ENCODE measurements at places on chromosomes 1 and 21.

DNA sequence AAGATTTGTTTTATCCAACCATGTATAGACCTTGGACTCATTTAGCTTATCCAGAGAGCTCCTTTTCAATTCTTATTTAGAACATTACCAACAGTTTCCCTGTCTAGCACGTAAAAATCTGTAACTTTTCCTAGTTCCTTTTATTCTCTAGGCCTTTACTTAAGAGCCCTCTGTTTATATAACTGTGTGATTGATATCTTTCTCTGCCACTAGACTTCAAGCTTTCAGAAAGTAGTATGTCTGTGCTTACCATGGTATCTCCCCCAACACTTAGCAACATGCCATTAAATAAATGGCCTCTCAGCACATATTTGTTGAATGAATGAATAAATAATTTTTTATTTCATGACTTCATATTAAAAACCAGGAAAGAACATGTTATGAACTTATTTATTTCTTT lies 209.4 kb downstream of the PTPRC start:
- no peak for DNase-seq

GRCh38 chr1:64072089-64072793 lies 131.2 kb upstream of the UBE2U start:
- no peak for DNase-seq

DNA sequence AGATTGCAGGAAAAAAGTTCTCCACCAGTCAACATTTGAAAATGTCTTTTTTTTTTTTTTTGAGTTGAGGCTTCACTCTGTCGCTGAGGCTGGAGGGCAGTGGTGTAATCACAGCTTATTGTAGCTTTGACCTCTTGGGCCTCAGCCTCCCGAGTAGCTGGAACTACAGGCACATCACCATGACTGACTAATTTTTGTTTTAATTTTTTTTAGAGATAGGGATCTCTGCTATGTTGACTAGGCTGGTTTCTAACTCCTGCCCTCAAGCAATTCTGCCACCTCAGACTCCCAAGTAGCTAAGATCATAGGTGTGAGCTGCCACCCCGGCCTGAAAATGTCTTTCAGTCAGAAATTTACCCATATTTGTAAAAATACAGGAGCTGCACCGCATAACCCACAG lies 30.6 kb upstream of the USP24 start:
- DNase-seq: no peak

DNA sequence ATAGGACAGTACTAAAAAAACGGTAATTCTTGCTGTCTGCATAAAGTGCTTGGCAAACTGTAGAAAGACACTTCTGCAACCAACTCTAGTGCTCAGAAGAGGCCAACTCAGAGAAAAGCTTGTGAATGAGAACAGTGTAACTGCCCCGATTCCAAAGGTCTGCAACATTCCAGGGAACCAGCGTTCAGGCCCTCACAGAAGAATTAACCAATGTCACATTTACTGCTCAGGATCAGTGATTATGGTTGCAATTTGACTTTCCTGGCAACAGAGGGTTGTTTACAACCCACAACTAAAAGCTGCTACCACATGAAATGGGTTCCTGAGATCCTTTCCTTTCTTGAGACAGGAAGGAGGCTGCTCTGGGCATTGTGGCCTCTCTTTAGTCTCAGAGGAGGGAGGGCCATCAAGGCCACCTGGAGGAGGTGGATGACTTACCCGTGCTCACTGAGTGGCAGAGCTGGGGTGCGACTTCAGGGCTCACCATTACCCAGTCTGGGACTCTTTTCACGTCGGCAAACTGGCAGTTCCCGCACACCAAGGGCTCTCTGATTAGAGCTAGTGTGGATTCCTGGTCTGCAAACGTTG lies 15.3 kb downstream of the SRSF4 start:
- DNase-seq: no peak

GRCh38 chr1:31142406-31142805 lies 76.9 kb upstream of the PUM1 start:
- DNase-seq: no peak

DNA sequence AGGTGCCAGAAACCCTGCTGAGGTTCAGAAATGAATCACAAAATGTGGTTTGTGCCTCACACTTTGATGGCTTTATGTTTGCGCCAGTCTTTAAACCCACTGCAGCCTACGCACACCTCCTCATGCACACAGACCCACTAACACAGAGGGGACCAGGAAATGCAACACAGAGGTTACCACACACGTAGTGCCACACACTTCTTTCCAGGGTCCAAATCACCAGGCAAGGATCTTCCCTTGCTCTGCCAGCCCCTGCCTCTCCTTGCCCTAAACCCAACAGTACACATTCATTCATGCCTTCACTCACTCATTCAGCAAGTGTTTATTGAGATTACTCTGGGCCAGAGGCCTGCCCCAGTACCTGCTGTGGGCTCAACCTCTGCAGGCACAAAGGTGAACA lies 17.5 kb downstream of the MAB21L3 start:
- peak; percentile 75 for DNase-seq

GRCh38 chr1:50246869-50247268 lies 138.1 kb downstream of the ELAVL4 start:
- DNase-seq: no peak

DNA sequence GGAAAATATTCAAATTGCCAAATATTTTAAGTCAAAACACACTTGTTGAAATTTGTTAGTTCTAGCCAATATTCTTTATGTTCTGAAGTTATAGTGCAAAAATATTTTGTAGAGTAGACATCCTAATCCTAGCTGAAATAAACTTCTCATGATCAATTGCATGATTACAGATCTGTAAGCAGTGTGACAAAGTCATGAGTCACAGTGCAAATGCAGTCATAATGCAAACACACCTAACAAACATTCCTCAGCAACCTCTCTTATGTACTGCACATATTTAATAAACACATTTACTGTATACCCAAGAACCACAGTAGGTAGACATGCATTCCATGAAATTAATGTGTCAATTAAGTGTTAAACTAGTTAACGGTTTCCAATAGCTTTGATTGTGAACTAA lies 1857.4 kb downstream of the NCAM2 start:
- DNase-seq: no peak

GRCh38 chr1:245751116-245751515 lies 596.3 kb downstream of the KIF26B start:
- DNase-seq: no peak

DNA sequence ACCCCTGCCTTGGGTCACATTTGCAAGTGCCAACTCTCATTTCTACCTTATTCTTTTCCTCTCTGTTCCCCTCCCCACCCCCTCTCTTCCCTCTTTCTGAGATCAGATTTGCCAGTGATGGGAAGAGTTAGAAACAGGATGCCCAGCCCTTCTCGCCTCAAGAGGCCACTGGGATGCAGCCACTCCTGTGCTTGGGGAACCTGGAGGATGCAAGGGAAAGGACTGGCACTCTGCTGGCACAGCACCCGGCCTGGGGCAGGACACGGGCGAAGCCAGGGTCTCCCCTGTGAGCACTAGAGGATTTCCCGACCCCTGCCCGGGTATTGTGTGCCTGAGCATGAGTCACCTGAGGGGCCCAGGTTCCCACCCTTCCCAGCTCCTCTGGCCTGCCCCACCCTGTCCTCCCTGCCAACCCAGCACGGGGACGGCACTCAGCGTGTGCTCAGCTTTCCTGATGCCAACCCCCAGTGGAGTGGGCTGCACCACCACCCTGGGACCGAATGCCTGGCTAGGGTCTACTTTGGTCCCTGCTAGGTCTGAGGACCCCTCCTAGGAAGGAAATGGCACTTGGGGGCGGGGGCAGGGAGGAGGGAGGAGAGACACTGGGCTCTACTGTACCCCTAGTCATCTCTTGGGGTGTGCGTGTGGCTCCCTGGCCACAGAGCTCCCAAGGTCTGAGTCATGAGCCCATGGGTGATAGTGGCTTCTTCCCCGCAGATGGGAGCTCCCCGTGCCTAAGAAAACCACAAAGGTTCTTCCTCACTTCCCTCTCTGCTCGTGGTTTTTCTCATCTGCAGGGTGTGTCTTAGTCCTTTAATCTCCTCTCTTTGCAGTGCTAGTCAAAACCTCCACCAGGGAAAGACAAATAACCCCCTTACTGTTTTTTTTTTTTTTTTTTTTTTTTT lies 12.4 kb downstream of the LMNA start:
- DNase-seq: peak; percentile 98

GRCh38 chr1:88502886-88503285 lies 181.2 kb upstream of the PKN2 start:
- DNase-seq: no peak

DNA sequence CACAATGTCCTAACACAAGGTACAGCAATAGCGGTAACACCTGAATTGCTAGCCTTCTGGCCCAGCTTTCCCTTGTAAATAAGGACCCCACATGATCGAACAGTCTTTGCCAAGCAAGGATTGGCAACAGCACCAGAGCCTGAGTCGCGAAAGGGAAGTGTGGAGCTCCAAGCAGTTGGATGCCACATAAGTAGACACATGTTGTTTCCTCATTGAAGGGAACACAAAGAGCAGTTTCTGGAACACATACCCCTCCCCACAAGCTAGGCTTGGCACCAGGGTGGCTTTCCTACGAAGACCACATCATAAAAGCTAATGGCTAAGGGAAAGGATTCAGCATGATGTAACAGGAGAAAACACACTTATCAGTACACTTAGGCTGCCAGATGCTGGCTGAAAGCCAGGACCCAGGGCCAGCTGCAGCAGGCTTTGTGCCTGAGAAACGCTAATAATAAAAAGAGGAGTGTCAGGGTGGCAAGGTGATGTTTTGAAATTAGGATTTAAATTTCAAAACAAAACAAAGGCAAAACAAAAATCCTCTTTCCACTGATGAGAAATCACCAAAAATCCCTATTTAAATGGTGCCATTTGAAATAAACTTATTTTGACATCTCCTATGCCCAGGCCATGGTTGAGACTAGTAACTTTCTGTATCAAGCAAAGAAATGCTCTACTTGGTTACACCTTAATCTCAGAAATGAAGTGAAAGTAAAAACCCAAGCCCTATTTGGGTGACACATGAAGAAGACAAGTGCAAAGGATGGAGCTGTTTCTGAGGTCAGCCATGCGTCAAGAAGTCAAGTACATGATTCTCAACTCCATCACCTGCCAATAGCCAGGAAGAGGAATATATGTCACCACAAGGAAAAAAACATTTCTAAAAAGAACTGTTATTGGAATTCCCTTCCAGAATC lies 11.9 kb upstream of the CPLANE2 start:
- DNase-seq: no peak

GRCh38 chr1:195434566-195435203 lies 1173.6 kb downstream of the KCNT2 start:
- no peak for DNase-seq

GRCh38 chr1:52192436-52192835 lies 50.5 kb downstream of the ZFYVE9 start:
- no peak for DNase-seq

DNA sequence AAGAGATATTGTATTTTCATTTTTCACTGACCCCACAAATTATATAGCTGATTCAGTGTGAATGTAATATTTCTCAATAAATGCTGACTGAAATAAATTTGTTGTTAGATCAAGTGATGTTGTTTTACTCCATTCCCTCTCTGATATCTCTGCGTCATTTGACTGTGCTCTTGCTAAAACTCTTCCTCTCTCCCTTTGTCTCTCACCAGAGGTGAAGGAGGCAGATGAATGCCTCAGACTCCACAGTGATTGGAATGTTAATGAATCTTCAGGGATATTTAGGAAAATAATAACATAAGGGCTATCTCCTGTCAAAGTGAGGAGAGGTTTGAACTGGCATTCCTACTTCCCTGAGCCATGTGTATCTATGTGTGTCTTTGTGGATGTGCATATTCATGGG lies 3.7 kb downstream of the CD1E start:
- DNase-seq: no peak

DNA sequence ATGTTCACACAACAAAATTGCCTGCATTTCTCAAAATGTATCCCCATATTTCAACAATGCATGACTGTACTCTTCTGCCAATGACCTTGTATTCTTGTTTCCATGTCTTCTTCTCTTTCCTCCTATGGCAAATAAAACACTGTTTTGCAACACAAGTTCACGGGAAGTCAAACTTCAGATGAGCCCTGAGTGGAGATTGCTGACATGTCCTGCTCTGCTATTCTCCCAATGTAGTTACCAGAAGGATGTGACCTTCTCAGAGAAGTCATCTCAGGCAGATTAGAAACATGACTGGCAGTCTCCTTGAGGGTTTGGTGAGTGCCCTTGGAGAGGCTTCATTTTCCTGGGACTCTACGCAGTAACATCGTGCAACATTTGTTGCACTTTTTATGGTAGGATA lies 15.6 kb downstream of the FCGR2B start:
- DNase-seq: no peak

DNA sequence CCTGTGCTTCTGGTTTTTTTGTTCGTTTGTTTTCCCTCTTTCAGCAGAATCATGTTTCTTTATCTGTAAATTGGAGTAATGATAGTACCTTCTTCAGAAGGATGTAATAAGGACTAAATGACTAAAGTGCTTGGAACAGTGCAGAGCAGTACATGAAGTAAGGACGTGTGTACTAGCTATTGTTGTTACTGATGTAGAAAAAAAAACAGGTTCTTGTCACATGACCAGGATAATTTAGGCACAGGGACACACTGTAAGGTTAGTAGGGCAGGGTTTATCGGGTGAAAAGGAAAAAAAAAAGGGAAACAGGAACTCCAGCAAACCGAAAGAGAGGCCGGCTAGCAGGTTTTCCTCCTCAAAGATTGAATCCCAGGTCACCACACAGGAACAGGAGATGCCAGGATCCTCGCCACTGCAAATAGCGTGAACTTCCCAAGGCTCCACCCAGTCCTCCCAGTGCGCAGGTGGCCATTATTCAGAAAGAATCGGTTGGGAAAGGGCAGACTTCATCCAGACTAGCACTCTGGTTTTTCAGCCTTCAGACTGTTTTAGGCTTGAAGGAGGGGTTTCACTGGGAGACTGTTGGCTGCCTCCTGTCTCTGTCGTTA lies 63.8 kb upstream of the PRRC2C start:
- no peak for DNase-seq

GRCh38 chr1:53378061-53378460 lies 50.2 kb upstream of the LRP8 start:
- DNase-seq: no peak

GRCh38 chr1:90318431-90318830 lies 323.5 kb downstream of the ZNF326 start:
- no peak for DNase-seq

DNA sequence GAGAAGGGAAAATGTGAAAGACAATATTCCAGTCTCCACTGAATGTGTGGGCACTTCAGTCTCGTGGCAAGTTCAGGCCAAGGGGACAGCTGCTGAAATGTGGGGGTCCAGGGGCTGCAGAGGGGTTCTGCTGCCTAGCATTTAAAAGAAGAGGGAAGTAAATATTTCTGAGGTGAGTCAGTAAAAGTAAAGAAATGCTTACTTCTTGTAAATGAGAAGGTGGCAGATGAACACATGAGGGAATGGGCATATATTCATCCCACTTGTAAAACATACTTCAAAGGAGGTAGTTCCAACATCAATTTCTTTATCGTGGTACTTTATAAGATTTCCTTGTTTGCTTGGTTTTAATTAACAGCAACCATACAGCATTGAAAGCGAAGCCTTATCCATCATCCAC lies 63.1 kb upstream of the HIVEP3 start:
- DNase-seq: no peak
